ENCODE measurements at places on chromosomes 5 and 9.

GRCh38 chr5:122997294-122997693, 39.2 kb downstream of the PPIC start:
- DNase-seq, result no peak

DNA sequence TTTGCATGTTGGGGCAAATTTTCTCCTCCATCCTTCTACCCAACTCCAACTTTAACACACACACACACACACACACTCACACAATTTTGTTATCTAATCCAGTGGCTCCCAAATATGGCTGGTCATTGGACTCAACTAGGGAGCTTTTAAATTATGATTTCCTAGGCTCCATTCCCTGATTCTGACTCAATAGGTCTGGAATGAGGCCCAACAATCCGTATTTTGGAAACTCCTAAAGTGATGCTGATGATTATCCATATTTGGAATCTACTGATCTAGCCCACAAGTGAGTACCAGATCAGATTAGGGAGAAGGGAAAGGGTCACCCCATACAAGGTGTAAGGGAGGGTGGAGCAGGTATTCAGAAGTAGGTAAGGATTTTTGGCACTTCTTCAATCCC, 309.7 kb downstream of the TLE1 start:
- no peak for DNase-seq

DNA sequence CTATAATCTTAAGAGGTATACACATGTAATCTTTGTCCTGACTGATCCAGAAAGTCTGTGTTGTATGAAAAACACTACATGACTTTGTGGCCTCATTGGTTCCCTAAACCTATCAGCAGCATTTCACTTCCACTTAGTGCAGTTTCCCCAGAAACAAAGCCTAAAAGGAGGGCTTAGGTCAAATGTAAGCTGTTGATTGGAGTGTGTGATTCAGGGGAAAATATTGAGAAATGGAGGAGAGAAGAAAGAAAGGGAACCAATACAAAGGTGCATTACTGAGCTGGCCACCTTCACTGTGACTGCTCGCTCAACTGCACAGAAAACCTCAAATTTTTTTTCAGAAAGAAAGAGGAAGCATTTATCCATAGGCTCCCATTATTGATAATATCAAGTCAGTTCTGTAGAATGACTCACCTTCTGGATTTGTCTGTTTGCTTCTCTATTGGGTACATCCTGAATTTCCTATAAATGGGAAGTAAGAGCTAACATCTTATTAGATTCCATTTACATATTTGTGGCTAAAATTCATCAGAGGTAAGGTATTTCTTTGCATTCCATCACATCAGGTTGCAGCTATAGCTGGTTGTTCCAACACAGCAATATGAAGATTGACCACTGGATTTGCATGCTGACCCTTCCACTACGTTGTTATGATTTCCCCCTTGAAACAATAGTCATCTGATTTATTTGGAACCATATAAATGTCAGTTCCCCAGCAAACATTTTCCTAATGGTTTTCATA, 10.3 kb upstream of the FST start:
- DNase-seq, result no peak

- no peak for DNase-seq
Observed at GRCh38 chr9:130662099-130662969, 2.1 kb upstream of the PRDM12 start.

DNA sequence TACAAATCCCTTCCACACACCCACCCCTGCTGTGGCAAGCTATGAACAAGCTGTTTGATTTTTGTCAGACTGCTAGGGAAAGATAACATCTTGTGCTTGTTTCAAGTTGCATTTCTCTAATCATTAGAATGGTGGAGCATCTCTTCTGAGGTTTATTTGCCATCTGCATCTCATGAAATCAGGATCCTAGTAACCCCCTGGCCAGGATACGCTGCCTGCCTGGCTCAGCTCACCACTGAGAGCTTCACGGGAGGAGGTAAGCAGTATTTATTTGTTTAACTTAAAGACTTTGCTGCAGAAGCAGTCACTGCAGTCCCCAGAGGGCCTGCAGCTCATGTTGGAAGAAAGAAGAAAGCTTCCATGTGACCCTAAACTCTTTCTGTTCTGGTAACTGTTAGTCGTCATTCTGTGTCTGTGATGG, 83.3 kb upstream of the CXCL14 start:
- no peak for DNase-seq

- DNase-seq, result peak; percentile 59
Observed at GRCh38 chr9:122816163-122816867, 12.1 kb downstream of the PDCL start.

GRCh38 chr5:129387944-129388343, 72.2 kb upstream of the ADAMTS19 start:
- no peak for DNase-seq

DNA sequence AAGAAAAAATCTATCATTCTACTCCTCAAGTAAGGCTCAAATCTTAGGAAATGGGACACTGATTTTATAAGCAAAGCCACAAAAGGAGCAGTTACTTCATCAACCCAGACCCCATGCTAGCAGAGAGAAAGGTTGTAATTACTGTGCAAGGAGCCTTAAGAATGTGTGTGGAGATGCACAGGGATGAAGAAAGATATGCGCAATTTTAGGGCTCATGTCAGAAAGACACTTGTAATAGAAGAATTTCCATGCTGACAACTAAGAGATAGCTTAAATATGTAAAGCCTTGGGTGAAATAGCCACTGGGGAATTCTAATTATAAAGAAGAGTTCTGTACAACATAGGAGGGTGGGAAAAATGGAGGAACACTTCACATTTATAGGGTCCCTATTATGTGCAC, 141.8 kb downstream of the CRB2 start:
- DNase-seq, result no peak

DNA sequence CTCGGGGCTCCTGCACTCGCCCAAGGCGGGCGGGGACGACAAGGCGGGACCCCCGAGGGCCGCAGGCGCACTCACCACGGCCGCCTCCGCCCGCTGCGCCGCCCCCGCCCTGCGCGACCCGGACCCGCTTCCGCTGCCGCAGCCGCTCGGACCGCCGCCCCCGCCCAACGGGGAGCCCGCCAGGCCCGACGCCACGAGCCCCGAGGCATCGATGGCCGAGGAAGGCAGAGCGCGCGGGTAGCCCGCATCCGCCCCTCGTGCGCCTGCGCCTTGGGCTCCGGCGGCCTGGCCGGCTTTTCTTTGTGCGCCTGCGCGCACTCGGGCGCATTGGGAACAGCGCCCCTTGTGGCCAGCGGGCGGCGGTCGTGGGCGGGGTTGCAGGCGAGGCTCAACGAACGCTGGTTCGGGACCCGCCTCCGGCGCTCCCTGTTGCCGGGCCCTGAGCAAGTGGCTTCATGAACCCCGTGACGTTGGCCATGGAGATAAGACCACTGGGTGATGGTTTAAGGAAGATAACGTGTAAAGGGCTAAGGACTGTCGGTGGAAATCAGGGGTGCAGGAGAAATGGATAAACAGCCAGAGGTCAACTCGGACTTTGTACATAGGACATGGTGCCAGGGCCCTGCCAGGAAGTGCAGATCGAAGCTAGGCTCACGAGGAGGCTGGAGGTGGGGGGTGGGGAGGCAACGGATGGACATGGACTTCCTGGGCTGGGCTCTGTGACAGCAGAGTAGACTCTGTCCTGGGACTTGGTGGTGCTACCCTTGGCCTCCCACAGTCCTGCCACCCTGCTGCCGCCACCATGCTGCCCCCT, at the start of the genes C8G and FBXW5:
TSS of gene C8G (plus strand) at position 725 of the 814 bp plus-strand sequence. CDS start at position 803, 78 bp downstream.
TSS of gene FBXW5 (minus strand) at position 220 of the 814 bp plus-strand sequence. CDS start 655 bp downstream, outside the sequence.
- peak; percentile 75 for DNase-seq

DNA sequence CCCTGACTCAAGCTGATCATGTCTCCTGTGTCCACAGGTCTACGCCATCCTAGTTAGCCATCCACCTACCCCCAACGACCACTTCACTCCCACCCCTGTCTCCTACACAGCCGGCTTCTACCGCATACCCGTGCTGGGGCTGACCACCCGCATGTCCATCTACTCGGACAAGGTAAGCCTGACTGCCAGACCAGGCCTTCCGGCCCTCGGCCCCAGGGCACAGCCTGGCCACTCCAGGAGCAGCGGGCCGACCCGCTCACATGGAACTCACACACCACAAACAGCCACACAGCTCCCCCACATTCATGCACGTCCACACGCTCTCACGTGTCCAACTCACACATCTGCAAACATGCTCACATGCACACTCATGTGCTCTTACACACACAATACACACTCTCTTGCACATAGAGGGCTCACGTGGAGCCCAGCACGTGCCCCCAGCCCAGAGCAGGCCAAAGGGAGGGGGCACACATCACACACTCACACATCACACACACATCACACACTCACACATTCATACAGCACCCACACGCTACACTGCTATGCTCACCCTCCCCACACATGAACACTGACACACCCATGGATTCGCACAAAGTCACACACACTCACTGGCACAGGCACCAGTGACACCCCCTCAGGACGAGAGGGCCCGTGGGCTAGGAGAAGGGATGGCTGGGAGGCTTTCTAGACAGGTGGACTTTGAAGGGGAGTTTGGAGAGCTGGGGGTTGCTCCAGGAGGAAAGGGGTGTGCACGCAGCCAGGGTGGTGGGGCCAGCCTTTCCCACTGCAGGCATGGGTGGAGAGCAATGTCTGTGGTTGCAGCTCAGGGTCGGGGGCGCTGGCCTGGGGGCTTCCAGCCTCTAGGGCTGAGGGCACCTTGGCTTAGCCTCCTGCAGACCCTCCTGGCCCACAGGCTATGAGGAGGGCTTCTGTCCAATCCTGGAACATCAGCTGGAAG, 3.3 kb downstream of the GRIN1 start:
- DNase-seq, result no peak

DNA sequence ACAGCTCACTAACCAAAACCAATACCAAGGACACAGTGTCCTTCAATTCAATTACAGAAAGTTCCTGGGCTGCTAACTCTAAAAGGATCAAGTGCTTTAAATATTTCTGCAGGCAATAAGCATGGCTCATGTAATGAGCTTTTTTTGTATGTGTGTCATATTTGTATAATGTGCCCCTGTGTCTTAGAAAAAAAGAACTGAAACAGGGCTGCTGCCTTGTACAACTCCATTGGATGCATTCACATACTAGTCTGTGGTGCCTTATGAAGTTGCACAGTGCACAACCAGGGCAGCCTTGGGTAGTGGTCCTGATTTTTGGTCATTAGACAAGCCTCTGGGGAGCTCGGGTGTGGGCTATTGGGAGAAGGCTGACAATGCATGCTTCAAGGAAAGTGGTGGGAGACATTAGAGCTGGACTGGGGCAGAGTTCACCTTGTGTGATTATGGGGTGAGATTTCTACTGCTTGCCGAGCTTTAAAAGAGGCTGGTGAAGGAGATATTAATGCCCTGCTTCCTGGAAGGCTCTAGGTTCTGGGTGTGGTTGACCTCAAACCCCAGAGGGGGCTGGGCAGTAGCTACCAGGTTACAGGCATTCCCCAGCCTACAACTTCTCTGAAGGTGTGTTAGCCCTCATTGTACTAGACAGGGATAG, 3.6 kb upstream of the CPEB4 start:
- no peak for DNase-seq

- no peak for DNase-seq
Observed at GRCh38 chr5:98301547-98301946, 471.9 kb upstream of the RGMB start.

DNA sequence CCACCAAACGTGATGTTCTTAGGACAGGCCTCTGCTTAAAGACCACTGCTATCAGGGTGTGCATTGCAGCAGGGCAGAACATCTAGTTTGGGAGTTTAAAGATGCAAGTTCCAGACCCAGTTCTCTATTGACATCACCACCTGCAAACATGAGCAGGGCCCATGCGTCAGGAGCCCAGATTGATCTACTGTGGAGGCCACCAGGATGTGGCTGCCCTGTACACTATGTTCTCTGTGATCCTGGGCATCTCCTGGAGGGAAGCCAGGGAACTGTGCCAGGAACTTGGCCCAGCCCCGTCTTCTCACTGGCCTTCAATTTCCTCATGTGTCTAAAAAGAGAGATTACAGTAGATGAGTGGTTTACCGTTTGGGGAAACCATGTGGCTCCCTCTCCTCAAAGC, 87.1 kb downstream of the PDE6A start:
- peak; percentile 27 for DNase-seq

GRCh38 chr5:154249826-154250225, 59.3 kb downstream of the GALNT10 start:
- no peak for DNase-seq

- peak; percentile 22 for DNase-seq
Observed at GRCh38 chr5:76402886-76403765, at the start of gene IQGAP2. IQGAP2 (plus strand) TSS chr5:76403285; CDS start chr5:76403546, 261 bp downstream.

DNA sequence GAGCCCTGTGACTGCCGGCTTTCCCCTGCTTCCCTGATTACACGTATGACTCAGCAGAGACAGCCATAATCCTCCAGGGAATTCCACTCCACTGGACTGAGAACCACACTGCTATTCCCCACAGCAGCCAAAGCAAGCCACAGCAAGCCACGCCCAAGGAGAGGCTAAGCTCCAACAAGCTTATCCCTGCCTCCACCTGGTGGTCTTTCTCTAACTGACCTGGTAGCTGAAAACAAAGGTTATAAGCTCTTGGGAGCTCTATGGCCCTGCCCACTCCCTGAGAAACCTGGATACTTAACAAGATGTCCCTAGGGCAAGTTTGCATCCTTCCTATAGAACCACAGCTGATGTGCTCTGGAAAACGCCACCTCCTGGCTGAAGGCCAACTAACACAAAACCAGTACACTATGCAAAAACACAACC, 613.7 kb upstream of the CDH18 start:
- peak; percentile 1 for DNase-seq

- no peak for DNase-seq
Observed at GRCh38 chr5:175821790-175822211, 49.6 kb upstream of the CPLX2 start.

DNA sequence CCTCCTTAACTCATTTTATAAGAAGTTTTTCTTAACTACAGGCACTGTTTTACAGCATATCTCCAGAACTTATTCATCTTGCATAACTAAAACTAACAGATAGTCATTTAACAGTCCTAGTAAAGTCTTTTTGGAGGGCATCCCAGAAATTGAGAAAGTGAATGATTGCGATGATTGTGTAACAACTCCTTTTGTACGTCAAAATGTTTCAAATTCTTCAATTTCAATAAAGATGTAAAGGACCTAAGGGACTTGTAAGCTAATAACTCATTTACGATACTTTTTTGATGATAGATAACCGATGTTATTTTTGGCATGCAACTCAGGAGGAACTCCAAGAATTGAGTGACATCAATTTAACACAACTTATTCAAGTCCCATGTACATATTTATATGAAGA, 42.7 kb downstream of the SVEP1 start:
- DNase-seq, result no peak

- DNase-seq, result no peak
Observed at GRCh38 chr9:110078604-110079003, 129.4 kb downstream of the C9orf152 start.

DNA sequence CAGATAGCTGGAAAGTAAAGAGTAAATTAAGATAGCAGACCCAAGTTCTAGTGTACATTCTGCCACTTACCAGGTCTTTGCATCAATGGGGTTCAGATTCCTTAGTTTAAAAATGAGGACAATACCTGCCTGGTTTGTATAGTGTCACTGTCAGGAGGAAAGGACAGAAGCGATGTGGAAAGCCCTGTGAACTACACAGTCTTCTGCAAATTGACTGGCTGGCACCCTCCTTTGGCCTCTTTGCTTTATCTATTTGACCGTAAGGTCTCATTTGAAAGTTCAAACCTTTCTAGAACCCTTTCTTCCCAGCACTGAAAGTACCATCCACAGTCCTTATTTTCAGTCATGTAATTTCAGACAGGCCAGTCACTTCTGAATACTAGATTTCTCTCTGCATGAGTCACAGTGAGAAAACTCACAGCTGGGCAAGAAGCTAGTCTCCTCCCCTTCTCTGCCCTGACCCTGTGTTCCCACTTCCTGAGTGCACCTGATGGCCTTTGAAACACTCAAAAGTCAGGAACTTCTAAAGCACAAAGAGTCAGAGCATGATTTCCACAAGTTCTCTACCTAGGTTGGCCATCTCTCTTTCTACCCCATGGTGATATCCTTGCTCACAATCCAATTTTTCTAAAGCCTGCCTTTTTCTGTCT, 91.3 kb upstream of the RASEF start:
- DNase-seq, result peak; percentile 56

Measured in brain microvascular endothelial cell (primary cell).